Cardiac fibroblast (primary cell): ENCODE measurements at places on chromosomes 12 and 14.

DNA sequence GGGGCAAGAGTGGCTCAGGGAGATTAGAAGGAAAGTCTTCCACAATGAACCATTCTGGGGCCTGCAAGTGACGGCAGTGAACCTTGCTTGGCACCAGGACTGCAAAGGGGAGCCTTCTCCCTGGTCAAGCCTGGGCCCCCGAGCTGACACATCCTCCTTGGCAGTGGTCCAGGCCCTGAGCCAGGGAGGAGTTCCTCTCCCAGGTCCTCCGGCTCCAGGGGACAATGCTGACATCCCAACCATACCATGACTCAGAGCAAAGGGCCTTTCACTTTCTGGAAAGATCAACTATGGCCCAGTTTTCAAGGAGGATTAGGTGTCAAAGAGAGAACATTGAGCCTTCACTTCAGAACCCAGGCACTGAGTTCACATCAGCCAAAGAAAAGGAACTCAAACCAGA, 756.5 kb upstream of the TBX3 start:
- DNase-seq = peak; percentile 61

DNA sequence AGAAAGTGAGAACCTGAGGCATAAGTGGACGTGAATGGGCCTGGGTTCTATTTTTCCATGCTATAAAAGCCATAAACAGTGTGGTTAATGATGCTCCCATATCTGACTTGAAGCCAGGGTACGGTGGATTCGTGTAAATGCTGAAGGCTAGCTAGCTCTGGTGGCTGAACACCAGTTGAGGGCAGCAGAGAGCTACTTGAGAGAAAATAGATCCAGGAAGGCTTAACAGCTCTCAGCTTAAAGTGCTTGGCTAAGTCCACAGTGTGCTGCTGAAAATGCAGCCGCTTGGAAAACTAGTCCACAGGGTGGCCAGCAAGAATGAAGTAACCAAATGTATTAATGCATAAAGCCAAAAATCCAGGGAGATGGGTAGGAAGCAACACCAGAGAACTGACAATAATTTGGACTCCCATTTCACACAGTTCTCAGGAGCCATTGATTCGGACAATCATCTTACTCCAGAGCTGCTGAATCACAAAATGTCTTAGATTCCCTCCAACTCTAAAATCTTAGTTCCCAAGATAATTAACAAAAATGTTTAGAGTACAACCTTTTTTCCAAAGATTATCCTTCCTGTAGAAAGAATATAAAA, 15.0 kb upstream of the FOXG1 start:
- peak; percentile 74 for DNase-seq

- DNase-seq = no peak
Observed at GRCh38 chr14:52960627-52961026, 9.8 kb upstream of the FERMT2 start.

GRCh38 chr14:34465069-34465859, 3.2 kb upstream of the SPTSSA start:
- DNase-seq = peak; percentile 68

GRCh38 chr12:22116376-22116775, 70.4 kb downstream of the CMAS start:
- DNase-seq = no peak

GRCh38 chr12:107761502-107761904, 566 bp upstream of the PRDM4 start:
- DNase-seq = peak; percentile 10

GRCh38 chr12:81015510-81015909, 62.4 kb upstream of the ACSS3 start:
- no peak for DNase-seq

- DNase-seq = peak; percentile 73
Observed at GRCh38 chr12:9634177-9634803, 26.6 kb upstream of the KLRB1 start.

DNA sequence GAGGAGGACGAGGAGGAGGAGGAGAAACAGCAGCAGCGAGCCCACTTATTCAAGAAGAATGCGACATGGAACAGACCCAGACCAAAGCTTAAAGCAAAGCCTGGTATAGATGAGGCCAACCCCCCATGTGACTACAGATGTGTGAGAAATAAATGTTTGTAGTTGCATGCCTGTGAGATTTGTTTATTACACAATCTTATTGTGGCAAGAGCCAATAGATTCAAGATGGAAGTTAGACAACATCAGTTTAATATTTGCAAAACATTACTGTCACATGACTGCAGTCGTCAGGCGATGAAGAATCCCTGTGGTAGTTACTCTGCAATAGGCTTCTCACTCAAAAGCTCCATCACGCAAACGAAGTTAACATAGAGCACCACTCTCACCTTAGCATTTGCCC, 17.2 kb upstream of the SLC35F4 start:
- DNase-seq = no peak

DNA sequence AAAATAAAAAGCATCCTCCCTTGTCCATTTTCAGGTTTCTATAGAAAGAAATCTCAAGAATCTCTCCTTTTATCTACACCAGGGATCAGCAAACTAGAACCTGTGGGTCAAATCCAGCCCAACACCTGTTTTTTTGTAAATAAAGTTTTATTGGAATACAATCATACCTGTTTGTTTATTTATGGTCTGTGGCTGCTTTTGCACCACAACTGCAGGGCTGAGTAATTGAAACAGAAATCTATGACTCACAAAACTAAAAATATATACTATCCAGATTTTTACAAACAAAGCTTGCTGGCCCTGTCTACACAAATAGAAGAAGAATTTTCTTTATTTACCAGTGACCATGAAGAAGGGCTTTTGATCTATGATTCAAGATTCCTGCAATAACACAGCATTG, 95.1 kb upstream of the COCH start:
- DNase-seq = peak; percentile 61

GRCh38 chr12:82593143-82593542, 93.6 kb upstream of the TMTC2 start:
- DNase-seq = no peak

DNA sequence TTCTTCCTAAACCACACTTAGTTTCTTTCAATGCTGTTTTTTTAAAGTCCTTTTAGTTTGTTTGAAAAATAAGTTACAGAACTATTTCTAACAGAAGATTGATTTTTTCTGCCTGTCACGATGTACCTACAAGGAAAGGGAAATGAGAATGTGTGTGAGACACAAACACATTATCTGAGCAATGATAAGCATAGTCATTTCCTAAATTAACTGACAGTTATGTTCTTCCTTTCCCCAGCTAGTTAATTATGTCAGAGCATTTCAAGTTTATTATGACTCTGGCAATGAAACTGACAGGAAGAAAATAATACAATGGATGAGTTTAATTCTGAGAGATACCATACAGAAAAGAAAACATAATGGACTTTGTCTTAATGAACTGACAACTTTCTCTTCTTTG, 21.3 kb upstream of the LDHB start:
- DNase-seq = no peak

- DNase-seq = peak; percentile 97
Observed at GRCh38 chr14:22850944-22851764, 14.8 kb downstream of the MMP14 start.

DNA sequence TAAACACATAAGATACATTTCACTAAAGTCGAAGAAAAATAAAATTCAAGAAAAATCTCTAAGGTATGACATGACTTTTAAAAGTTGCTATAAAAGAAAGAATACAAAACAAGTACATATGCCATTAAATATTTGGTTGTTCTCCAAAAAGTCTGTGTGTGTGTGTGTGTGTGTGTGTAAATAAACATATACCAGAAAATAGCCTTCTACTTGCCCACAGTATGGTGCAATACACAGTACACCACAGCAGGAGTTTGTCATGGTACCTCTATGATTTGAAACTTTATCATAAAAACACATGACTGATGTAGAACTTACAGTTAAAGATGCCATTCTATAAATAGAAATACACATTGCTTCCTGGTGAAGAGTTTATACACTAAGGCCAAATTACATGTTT, 692.7 kb upstream of the MGAT4C start:
- DNase-seq = peak; percentile 55

GRCh38 chr14:68639758-68640574, 152.9 kb downstream of the ZFP36L1 start:
- DNase-seq = peak; percentile 30

- peak; percentile 45 for DNase-seq
Observed at GRCh38 chr14:96136371-96137005, 68.2 kb upstream of the BDKRB2 start.

GRCh38 chr12:95574799-95575452, 23.6 kb upstream of the USP44 start:
- peak; percentile 58 for DNase-seq

GRCh38 chr14:97251491-97252155, 454.4 kb downstream of the VRK1 start:
- no peak for DNase-seq

DNA sequence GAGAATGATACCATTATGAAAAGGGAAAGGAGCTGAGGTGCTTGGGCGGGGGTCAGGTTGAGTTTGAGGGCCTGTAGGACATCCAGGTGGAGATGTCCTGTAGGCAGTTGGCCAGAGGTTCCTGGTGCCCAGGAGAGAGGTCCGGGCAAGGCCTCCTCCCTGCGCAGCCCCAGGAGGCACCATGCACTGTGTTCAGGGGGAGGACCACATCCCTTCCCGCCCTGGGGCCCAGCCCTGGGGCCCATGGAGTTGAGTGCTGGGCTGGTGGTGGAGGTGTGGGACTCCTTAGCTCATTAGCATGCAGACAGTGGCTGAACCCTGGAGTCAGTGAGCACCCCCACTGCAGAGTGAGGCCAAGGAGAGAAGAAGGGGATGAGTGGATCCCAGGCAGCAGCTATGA, 5.7 kb upstream of the FAIM2 start:
- no peak for DNase-seq

GRCh38 chr12:6367969-6368892, 7.1 kb downstream of the SCNN1A start:
- no peak for DNase-seq

GRCh38 chr12:48933664-48934311, 8.5 kb upstream of the FKBP11 start:
- no peak for DNase-seq

DNA sequence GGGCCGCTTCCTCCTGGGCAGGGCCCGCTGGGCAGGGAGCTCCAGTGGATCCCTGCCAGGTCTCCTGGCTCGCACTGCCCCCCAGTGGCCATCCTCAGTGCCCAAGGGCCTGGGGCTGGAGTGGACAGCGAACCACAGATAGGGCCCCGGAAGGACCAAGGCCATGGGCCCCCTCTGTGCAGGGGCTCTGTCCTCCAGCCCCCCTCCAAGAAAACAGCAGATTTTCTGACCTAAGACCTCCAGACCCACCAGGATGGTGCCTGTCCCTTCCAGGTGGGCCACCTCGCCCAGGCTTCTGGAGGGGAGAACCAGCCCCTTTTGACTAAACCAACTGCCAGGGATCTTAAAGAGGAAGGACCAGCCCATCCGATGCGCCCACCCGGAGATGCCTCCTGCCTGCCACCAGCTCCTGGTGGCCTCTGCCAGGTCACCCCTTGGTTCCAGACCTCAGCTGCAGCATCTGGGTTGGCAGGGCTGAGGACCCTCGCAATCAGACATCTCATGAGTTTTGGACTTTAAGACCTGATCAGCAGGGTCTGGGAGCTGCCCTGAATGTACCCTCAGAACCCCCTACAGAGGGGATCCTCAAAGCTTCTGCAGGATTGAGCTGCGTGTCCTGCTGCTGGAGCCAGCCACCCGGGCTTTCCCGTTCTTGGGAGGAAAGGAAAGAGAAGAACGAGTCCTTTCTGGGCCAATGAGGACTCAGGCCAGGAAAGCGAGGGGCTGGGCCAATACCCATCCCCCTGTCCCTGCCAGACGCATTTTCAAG, 325.8 kb upstream of the DIO3 start:
- peak; percentile 33 for DNase-seq

DNA sequence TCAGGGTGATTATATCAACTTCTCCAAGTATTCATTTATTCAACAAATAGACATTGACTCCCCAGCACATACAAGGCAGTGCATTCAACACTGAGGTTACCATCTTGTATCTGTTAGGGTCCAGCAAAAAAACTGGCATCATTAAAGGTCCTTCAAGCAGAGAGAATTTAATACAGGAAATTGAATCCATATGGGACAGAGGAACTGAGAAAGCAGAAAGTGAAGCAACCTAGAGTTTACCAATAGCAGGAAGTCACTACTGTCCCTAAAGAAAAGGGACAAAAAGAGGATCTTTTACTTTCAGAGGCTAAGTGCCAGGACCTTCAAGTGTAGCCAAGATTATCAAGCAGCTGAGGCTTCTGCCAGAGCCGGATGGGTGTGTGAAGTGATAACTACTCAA, 237.8 kb upstream of the TBX3 start:
- no peak for DNase-seq

DNA sequence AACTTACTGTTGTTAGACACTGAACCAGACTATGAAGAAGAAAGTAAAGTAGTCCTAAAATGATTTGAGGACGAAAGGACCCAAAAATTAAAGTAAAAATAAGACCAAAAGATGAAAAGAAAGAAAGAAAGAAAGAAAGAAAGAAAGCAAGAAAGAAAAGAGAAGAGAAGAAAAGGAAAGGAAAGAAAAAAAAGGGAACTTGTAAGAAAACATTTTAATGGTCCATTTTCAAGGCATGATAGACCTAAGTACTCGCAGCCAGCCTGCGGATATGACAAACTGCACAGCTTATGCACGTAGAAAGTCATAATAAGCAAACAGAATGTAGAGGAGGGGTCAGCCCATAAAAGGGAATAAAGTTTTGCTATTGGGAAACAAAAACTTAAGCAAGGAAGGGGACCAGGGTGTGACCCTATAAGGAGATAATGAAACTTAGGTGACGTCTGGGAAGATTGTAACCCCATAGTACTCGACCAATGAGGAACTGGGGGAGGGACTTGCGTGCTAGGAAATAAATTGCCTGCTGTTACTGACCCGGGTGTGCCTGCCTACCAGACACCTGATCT, 59.7 kb downstream of the APOBEC1 start:
- no peak for DNase-seq

- no peak for DNase-seq
Observed at GRCh38 chr14:24694680-24695079, 60.7 kb upstream of the GZMB start.

DNA sequence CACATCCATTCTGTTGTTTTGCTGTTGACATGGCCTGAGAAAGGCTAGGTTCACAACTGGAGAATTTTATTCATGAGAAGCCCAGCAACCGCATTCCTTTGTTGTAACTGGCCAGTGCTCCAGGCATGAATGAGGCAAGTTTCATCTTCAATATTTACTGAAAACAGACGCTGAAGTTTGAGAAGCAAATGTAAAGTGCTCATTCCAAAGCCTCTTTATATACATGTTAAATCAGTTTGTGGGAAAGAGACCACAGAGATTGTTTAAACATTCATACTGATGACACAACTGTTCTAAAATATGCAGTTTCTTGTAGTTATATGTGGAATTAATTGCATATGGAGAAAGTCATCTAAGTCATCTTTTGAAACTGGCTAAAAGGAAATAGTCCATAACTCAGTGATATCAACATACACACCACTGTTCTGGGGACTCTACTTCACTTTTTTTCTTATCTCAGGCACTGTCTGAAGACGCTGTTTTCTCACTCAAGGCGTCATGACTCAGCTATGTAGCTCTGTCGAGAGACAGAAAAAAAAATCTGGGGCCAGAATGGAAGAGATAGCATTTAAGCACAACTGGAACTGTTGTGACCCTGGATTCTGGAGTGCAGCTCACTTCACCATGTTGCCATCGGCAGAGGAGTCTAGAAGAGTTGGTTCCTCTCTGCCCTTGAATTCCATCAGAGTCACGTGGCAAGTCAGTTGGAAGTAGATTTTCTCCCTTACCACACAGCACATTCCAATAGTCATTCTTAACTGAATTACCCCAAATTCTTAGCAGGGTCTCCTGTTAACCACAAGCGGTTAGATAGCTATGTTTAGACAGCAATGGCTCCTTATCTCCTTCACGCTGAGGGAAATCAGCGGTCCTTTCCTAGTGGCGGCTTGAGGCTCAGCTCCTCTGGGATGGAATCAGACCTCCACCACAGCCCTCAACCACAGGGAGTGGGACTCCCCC, 258.4 kb upstream of the HMGA2 start:
- peak; percentile 94 for DNase-seq

GRCh38 chr14:53432378-53432802, 279.3 kb upstream of the DDHD1 start:
- peak; percentile 51 for DNase-seq
